Fibroblast of villous mesenchyme (primary cell): ENCODE measurements at places on chromosomes 1 and 21.

GRCh38 chr1:206491616-206492015, 15.7 kb upstream of the RASSF5 start:
- DNase-seq = no peak

DNA sequence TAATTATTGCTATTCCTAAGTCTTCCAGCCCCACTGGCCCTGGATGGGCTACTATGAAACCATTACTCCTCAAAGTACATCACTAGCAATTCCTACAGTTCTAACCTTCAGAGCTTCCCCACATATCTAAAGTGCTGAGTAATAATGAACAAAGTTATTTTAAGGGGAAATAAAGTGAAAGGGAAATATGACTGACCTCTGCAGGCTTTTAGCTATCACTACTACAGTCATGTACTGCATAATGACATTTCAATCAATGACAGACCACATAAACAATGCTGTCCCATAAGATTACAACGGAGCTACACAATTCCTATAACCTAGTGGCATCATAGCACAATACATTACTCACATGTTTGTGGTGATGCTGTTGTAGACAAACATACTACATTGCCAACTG, 32.5 kb upstream of the ASPM start:
- peak; percentile 55 for DNase-seq

DNA sequence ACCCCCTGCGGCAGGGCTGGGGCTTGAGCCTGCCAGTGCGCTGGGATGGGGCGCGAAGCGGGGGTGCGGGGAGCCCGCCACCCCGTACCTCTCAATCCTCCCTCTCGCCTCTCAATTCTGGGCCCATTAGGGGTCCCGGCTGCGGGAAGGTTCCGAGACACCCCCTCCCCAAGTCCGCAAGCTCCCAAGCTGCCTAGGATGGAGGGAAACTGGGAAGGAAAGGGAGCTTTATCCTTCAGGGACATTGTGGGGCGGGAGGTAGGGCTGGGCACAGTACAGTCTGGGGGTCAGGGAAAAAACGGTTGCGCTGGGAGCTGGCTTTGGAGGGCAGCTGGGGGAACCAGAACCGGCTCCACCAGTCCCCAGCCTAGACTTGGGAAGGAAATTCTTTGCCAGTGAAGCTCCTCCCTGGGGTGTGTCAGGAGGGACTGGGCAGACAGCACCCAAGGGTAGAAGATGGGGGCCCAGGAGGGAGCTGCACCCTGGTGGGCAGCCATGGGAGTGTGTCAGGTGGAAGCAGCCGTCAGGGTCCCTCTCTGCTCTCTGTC, 904 bp downstream of the GJB3 start:
- DNase-seq = no peak

- DNase-seq = no peak
These were observed 86.2 kb upstream of the GNG12 start for GRCh38 chr1:67919274-67920072.

DNA sequence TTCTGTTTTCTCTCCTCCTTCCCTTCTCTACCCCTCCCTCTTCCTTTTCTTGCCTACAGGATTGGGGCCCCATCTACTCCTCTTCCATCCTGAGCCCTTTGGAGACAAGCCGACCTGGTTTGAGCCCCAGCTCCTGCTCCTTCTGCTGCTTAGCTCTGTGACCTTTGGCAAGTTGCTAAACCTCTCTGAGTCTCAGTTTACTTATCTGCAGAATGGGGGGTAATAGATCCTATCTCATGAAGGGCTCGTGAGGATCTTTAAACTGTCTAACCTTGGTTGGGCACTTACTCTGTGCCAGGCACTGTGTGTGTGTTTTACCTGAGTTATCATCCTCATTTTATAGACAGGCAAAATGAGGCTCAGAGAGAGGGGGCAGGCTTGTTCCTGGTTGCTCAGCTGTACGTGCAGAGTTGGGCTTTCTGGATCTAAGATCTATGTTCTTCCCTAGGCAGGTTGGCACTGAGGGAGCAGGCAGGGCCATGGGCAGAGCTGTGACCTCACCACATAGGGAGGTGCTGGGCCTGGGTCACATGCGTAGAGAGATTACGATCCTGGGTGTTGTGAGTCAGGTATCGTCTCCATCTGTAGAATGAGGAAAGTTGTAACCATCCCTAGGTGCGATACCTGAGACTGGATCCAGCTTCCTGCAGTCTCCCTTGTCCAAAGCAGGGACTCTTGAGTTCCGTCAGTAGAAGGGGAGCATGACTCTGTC, 58.5 kb downstream of the FOXO6 start:
- DNase-seq = no peak

- peak; percentile 66 for DNase-seq
These were observed 2.4 kb downstream of the PGD start for GRCh38 chr1:10401281-10401680.

DNA sequence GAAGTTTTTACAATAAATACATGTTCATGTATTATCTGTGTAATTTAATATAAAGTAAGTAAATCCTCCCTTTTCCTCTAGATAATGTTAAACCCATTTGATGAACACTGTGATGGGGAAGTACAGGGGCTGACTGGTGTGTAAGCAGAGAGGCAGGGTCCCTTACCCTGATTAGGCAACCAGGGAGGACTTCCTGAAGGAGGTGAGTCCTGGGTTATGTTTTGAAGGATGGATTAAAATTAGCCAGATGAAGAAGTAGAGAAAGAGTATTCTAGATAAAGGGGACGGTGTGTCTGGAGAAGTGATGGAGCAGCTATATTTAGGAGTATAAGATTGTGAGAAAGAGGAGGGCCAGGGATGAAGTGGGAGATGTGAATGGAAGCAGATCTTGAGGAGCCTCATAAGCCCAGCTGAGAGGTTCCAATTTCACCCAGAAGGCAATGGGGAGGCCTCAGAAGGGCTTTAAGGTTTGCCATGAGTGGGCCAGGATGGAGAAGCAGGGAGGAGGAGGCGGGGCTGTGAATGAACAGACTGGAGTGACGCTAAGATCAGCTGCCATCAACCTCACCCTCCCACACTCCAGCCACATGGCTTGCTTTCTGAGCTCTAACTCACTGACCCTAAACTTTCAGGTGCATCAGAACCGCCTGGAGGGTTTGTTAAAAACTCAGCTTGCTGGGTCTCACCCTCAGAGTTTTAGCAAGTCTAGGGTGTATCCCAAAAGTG, 30.9 kb upstream of the ID3 start:
- DNase-seq = peak; percentile 70

DNA sequence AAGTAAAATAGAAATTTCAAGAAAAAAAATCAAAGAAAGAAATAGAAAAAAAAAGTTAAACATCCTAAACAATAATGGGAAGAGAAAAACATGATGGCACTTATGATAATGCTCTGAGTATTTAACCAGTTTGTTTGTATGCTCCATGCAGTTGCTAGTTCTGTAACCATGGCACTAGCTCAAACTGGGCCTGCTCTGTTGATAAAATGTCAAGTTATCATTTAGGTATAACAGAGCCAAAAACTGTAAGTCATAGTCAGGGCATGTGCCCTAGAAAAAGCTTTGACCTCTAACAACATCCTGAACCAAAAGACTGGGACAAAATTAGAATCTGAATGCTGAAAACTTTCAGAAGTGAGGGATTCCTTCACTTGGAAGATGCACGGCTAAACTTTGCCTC, 148.9 kb downstream of the KCNT2 start:
- DNase-seq = no peak

GRCh38 chr1:24255226-24255625, 63.9 kb upstream of the GRHL3 start:
- DNase-seq = no peak

DNA sequence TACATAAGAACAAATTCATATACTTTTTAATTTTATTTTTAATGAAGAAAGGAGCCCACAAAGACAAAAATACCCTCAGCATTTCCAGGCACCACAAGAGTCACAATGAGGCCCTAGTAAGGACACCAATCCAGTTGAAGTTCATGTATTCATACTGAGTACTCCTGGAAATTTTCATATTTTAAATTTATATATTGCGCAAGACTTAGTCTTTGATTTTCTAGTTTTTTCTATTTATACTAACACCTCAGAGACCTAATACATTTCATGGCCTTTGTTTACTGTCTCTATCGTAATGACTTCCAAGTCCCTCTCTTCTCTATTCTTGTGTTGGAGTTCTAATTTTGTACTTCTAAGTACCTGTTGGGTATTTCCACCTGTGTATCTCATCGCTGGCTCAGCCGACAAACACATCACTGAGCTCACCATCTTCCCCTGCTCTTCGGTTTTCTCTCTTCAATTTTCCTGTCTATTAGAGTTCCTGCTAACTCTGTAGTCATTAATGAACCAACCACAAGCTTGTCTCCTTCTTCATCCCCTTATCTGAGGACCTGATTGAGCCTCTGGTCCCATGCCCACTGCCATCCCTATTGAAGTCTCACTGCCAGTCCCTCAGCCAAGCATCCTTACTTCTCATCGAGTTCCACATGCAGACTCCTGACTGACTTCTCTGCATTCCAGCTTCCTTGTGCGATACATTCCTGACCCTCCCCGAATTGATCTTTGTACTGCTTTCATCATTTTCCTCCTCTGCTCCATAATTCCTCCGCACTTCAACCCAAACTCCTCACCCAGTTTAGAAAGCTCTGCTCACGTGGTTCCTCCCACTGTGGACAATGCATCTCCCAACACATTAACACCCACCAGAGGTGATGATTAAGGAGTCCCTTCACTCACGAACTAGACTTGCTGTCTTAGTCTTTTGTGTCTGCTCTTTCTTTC, 17.3 kb upstream of the IRF2BP2 start:
- no peak for DNase-seq

DNA sequence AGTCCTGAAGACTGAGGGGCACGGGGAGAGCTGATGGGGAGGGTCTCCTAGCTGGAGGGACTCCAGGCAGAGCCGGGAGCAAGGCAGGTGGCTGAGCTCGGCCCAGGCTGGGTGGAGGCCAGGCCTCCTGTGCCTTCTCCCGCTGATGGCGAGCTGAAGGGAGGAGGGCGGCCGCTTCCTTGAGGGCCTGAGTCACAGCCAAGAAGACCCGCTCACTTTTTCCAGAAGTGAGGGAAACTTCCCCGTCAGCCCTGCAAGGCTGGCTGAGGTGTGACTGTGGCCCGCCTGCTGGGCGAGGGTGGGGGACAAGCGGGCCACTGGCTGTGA, 1.7 kb upstream of the VWA1 start:
- DNase-seq = no peak

DNA sequence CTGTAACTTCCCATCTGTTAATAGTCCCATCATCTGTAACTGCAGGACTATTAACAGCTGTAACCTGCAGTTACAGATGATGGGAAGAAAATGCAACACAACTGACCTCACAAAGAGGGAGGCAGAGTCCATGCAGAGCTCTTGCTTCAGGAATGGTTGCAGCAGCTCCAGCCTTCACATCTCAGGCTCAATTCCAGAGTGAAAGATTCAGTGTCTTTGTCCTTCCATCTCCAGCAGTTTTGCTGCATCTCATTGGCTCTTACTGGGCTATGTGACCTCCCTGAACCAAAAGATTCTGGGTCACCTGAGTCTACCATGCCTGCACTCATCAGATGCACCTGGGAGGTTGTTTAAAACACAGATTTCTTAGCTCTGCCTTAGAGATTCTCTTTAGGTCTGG, 686.7 kb downstream of the MATN1 start:
- DNase-seq = no peak

- DNase-seq = peak; percentile 84
These were observed 12.9 kb upstream of the PHLDA3 start for GRCh38 chr1:201481761-201482493.

GRCh38 chr1:19436716-19437476, 48.4 kb downstream of the CAPZB start:
- peak; percentile 80 for DNase-seq

- DNase-seq = no peak
These were observed 51.0 kb upstream of the IKBKE start for GRCh38 chr1:206419250-206419649.

- no peak for DNase-seq
These were observed 3.0 kb downstream of the CNR2 start for GRCh38 chr1:23910144-23910543.

- DNase-seq = peak; percentile 14
These were observed 31.6 kb upstream of the NFIA start for GRCh38 chr1:61050541-61051442.

DNA sequence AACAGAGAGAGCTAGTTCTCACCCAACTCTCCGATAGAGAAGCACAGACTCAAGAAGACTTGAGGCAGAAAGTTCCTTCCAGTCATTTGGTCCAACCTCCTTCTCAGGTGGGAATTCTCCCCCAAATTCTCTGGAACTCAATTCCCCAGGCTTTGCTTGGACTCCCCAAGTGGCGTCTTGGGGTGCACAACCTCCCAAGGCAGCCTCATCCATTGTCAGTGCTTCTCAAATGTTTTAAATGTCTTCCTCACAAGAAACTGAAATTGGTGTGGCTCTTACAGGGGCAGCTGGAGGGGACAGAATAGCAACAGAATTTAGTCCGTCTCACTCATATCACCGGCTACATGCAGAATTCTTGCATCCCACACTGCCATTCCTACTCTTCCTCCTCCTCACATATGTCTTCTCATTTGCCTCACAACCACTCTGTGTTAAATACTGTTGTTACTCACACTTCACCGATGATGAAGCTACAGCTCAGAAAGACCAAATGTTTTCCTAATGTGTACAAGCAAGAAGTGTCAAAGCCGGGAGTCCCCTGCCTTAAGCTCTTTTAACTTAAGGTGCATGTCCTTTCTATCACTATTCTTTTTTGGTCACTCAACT, 33.4 kb upstream of the CD84 start:
- DNase-seq = no peak

DNA sequence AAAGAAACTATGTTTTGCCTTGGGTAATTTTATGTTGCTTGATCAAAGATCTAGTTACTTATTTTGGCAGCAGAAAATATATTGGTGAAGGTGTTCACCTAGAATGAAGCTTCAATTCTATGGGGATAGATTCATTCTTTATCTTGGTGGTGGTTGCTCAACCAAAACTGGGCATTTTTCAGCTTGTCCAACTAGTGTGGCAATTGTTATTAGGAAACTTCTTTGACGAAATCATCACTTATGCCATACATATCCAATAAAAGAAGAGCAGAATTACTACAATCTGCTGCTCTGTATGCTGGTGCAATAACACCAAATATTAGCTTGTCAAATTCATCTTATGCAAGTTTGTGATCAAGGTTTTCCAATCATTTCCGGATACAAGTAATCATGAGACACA, 26.8 kb upstream of the TMPRSS15 start:
- DNase-seq = no peak
